ENCODE measurements at places on chromosomes 13 and 19.
A peak's percentile ranks its signal among the peaks of the same experiment; 100 is the strongest.

DNA sequence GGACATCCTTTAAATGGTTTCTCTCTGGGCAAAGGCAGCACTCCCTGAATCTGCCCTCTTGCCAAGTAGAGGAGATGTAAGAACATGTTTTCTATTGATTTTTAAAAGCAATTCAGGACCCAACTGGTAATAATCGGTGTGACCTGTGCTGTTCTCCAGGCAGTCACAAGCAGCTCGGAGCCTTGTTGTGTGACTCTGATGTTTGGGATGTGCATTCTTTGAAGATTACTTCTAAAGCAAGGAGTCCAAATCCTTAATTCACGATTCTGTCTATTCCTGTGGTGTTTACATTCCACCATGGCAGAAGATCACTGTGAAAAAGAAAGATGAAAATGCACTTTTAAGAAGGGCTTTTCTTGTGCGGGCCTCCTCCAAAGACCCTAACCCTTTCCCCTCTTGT lies 122.3 kb upstream of the ZNF536 start:
- DNase-seq: no peak

DNA sequence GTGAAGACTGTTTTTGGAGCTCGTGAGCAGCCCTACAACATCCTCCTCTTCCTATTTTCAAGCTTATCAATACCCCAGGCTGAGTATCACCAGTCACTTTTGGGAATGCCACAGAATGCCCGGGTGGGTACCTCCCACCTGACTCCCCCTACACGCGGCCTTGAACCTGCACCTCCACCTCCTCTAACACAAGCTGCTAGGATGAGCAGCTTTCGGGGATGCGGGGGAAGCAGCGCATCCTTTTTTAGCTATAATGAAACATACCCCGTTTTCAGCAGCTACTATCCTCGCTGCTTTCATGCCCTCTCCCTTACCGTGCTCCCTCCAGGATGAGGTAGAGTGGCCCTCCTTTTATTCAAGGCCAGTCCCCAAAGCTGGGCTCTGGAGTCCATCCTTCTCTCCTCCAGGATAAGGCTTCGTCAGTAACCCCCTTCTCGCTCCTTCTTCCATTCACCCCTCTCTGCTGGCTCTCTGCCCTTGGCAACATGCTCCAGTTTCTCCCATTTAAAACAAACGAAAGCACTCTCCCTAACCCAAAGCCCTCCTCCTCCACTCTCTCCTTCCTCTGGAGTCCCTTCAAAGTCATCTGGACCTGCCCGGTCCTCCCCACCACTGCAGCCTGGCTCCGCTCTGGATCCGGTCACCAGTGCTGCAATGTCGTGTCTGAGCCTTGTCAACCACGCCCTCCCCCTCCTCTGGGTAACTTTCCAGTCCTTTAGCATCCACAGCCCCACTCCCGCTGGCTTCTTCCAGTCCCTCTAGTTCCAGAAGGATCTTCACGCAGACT lies 55.3 kb downstream of the STK24 start:
- no peak for DNase-seq

GRCh38 chr19:35549174-35549788 lies 3.9 kb downstream of the TMEM147 start:
- peak; percentile 73 for DNase-seq

DNA sequence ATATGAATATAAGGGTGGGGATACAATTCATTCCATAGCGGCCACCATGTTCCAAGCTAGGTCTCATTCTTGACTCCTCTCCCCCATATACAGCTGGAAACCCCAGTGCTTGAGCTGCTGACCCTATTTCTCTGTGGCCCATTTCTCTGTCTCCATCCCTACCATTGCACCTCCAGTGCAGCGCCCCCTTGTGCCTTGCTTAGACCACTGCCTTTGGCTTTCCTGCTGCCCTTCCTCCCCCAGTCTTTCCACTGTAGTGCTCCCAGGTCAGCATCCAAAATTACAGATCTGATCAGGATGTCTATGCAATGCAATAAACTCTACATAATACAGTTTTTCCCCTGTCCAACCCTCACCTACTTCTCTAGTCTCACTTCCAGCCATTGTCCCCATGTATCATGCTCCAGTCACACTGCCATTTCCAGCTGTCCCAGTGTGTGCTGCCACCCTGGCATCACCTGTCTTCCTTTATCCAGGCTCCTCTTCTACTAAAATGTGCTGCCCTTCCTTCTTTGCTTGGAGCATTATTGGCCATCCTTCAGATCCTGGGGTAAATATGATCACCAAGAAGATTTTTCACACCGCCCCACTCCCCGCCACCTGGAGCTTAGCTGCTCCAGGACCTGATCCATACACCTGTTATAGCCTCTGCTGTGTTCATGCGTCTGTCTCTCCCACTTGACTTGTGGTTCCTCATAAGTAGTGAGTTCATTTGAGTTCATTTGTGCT lies 199.4 kb upstream of the IPO5 start:
- no peak for DNase-seq

DNA sequence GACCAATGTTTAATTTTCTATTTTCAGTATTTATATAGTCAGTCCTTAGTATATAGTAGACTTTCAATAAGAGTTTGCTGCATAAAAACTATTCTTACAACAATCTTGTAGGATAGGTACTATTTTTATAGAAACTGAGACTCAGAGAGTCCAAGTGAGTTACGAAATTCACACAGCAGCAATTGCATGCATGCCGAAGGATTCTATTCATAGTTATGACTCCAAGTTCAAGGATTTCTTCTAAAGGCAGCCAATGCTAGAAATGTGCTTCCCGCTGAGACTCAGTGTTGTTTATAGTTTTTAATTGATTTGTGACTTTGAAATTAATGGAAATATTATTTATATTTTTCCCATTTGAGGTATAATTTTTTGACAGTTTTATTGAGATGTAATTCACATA lies 62.7 kb upstream of the CSNK1A1L start:
- no peak for DNase-seq

DNA sequence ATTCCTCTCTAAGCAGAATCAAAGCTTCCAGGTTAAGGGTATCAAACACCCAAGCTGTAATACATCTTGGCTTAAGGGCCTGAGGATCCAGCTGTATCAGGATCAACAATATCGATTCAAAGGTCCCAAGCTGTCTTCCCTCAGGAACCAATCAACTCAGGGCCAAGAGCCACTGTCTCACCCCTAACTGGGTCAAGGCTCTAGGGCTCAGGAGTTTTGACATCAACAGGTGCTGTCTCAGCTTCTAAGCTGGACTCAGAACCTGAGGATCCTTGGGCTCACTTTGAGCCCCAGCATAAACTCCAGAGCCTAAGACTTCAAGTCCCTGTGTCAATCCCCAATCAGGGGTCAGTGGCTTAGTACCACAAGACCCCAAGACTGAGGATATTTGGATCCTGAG lies 917 bp downstream of the FBXW9 start:
- no peak for DNase-seq

- DNase-seq: no peak
These were observed at the start of gene CLEC11A for GRCh38 chr19:50723069-50723468. CLEC11A (plus strand) TSS chr19:50723364; CDS start chr19:50723526, 162 bp downstream.

DNA sequence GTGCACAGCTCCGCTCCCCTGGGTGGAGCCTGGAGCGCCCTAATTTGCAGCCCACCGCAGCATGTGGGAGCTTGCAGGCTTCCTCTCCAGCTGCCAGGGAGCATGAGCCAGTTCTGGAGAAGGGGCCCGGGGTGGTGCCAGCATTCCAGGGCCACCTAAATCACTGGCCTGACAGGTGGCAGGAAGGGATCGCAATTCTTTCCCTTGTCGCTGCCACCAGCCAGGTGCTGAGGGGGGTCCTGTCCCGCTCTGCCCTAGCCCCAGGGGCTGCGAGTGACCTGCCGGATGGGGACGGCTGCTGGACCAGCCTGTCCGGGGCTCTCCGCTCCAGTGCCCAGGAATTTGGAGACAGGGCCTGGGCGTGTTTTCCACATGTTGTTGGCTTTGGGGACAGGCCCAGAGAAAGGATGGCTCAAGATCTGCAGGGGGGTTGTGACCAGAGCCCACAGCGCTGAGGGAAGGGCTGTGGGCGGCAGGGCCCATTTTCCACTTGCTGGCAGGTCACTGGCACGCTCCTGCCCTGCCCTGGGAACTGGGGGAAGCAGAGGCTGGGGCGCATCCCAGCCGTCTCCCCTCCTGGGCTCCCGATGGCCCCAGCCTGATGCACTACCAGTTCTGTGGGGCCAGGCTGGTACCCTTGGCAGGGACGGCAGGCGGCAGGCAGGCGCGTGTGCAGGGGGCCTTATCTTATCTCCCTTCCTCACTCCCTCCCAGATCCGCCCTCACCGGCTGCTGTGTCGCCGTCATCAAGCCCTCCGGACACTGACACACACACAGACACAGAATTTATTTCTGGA lies 9.5 kb downstream of the NDUFA11 start:
- no peak for DNase-seq

GRCh38 chr19:35518313-35518712 lies 4.9 kb upstream of the DMKN start:
- no peak for DNase-seq

GRCh38 chr19:50877338-50877737 lies 4.1 kb downstream of the KLK2 start:
- no peak for DNase-seq

DNA sequence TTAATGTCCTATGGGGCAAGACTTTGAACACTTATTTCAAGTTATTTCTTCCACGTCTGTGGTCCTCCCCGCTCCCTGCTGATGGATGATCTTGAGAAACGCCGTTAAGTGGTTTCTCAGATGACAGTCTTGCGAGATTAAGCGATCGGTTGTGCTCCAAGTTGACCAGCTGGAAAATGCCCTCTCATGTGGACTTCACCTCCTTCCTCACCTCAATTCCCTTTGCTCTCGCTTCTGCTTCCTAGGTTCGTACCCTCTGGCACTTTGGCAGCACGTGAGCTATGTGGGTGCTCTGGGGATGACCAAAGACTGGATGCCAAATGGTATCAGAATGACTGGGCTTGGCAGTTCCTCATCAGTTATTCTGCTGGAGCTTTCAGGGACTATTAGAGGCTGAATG lies 480.0 kb downstream of the ZNF536 start:
- no peak for DNase-seq

- DNase-seq: no peak
These were observed 5.3 kb downstream of the ZIC5 start for GRCh38 chr13:99966064-99966805.

- DNase-seq: no peak
These were observed 36.5 kb downstream of the KL start for GRCh38 chr13:33052506-33053280.

GRCh38 chr19:7619671-7620441 lies 9.5 kb downstream of the XAB2 start:
- no peak for DNase-seq

- DNase-seq: no peak
These were observed 6.4 kb upstream of the PDE4C start for GRCh38 chr19:18232540-18233223.

DNA sequence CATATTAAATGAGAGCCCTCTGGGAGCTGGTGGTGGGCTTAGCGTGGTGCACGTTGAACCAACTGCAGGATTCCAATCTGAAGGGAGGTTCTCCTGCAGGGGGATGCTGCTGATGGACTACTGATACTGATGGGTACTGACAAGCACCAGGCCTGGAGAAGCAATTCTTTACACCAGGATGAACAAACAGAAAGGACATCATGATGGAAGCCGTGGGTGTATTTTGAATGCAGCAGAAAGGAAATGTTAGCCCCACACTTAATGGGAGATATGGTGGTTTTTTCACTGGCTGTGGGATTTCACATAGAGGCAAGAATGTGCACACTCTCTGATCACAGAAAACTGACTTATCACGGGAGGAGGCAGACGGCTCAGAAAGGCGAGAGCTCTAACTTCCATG lies 299.7 kb downstream of the TEX29 start:
- no peak for DNase-seq

- DNase-seq: no peak
These were observed 18.5 kb downstream of the ERFL start for GRCh38 chr19:41909706-41910105.

GRCh38 chr19:32464279-32464678 lies 58.7 kb downstream of the DPY19L3 start:
- DNase-seq: no peak

DNA sequence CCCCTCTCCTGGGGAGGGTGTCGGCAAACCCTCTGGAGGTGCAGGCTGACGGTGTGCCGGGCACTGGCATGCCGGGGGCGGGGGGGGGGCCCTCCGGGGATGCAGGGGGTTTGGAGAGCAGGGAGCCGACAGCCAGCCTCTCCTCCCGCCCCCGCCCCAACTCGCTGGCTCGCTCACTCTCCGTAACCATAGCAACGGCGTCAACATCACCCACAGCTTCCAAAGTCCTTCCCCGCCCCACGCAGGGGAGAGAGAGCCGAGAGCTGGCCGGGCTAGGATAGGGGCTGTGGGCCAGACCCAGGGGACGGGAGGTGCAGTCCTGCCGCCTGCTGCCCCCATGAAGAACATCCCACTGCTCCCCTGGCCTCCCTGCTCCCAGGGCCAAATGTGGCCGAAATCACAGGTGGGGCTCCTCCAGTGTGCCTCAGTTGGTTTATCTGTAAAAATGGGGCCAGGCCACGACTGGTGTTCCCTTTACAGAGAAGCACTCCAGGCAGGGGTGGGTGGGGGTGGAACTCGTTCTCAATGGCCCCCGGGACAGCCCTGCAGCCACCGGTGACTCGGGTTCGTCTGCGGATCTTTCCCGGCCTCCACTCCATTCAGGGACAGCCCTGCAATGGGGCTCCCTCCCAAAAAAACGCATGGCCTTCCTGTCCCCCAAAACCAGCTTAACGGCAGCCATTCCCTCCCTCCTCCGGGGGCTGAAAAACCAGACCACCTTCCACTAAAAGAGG lies 3.2 kb downstream of the KLF16 start:
- no peak for DNase-seq

DNA sequence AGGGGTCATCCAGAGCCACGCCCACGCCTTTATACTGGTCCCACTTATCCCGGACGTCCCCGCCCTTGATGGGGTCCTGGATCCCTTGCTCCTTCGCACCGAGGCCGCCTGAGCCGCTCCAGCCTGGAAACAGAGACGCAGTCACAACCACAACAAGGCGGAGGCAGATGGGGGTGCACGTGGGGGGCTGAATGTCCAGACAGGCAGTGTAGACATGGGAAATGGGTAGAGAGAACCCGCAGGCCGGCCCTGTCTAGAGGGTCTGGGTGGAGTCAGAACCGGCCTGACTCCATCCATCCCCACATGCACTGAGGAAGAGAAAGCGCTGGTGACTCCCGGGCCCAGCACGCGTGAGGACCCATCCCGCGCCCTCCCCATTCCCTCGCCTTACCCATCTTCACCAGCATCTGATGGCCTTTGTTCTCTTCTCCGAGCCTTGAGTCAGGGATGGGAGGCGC lies 23.0 kb downstream of the CHERP start:
- DNase-seq: no peak

- no peak for DNase-seq
These were observed 170.6 kb upstream of the TSC22D1 start for GRCh38 chr13:44746690-44747089.

GRCh38 chr13:99496184-99497142 lies 4.8 kb upstream of the TM9SF2 start:
- no peak for DNase-seq

GRCh38 chr13:51689663-51689996 lies 105.4 kb downstream of the WDFY2 start:
- DNase-seq: no peak

GRCh38 chr13:112874751-112875300 lies 94.2 kb upstream of the MCF2L start:
- DNase-seq: no peak

GRCh38 chr19:33759356-33759755 lies 37.3 kb upstream of the KCTD15 start:
- no peak for DNase-seq

- no peak for DNase-seq
These were observed 1109.0 kb downstream of the UQCRFS1 start for GRCh38 chr19:28103921-28104320.

- DNase-seq: peak; percentile 69
These were observed 770 bp upstream of the KMT2B start for GRCh38 chr19:35716801-35717664.

GRCh38 chr19:57788114-57788692 lies 18.7 kb downstream of the ZNF586 start:
- no peak for DNase-seq

- no peak for DNase-seq
These were observed 51.6 kb downstream of the RFX2 start for GRCh38 chr19:6058518-6059201.
